Globus pallidus (tissue), 1 donor: ENCODE measurements at places on chromosomes 3 and 15.
A peak's percentile ranks its signal among the peaks of the same experiment; 100 is the strongest.

- no peak for DNase-seq
Observed at GRCh38 chr3:73536336-73536895, 88.3 kb downstream of the PDZRN3 start.

- DNase-seq, result no peak
Observed at GRCh38 chr15:96312641-96313335, 17.7 kb upstream of the NR2F2 start.

DNA sequence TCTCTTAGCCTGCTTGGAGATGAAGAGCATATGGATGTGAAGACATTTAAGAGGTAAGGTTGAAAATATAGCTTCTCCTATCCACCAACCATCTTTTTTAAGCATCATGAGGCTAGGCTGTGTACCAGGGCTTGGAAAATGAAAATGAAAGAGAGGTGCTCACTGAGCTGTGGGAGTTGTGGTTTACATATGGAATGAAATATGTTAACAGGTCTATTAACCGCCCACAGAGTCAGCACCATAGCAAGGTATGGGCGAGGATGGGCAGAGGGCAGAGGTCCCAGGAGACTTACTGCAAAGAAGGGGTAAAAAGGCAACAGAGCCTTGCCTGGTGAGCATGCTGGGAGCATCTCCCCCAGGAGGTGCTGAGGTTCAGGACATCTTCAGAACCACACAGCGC is 273.1 kb downstream of the GABRG3 start:
- DNase-seq, result no peak

GRCh38 chr3:72303926-72304325 is 519.0 kb upstream of the PROK2 start:
- DNase-seq, result no peak

DNA sequence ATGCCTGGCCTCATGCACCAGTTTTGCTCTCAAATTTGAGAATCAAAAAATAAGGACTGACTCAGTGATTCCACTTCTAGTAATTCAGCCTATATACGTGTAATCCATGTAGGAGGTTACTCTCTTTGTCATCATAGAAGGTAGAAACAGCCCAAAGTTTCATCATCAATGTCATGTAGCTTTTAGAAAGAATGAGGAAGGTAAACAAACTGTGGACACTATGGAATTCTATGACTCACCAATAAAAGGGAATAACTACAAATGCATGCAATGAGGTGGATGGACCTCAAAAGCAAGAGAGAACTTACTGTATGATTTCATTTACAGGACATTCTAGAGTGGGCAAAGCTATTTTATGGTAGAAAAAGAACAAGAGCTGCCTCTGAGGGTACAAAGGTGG is 93.2 kb upstream of the LRIG1 start:
- no peak for DNase-seq

- no peak for DNase-seq
Observed at GRCh38 chr3:101995371-101996046, 146.2 kb downstream of the NFKBIZ start.

GRCh38 chr3:156246961-156247725 is 126.8 kb downstream of the KCNAB1 start:
- peak; percentile 6 for DNase-seq

DNA sequence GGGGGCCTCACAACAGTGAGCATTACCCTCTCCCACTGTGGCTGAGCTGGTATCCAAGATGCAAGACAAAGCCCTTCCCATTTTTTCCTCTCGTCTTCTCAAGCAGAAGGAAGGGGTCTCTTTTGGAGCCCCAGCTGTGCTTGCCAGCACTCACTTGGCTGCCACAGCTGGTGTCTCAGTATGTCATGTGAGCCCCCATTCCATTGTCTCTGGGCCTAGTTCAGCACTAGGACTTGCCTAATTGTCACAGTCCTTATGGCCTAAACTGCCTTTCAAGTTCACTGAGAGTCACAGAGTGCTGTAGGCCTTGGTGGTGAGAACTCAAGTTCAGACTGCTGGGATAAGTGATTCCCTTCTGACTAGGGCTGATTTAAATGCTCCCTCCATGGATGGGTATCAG is 89.8 kb downstream of the ARHGEF26 start:
- DNase-seq, result no peak

- peak; percentile 24 for DNase-seq
Observed at GRCh38 chr3:143226678-143227291, 107.2 kb downstream of the CHST2 start.

DNA sequence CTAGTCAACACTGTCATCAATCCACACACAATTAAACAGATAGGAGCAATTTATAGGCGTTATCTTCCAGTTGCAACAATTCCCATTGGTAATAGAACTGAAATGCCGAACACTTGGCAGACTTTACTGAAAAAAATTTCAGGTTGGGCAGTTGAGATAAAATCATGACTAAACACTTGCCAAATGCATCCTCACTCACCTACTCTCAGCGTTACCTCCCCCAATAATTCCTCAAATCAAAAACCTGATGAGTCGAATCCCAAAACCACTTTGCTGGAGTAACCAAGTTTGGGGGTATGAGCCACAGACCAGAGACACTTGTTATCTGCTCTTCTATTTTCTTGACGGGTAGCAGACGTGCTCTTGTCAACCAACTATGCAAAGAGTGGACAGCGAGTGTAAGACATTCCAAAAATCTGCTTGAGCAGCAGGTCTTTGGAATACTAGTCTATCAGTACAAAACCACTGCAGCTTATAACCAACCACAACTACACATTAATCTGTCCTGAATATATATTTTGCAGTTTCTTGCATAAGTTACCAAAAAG is 30.3 kb downstream of the PPP1R2 start:
- DNase-seq, result no peak

- DNase-seq, result peak; percentile 7
Observed at GRCh38 chr15:91142106-91142744, 42.2 kb downstream of the SV2B start.

DNA sequence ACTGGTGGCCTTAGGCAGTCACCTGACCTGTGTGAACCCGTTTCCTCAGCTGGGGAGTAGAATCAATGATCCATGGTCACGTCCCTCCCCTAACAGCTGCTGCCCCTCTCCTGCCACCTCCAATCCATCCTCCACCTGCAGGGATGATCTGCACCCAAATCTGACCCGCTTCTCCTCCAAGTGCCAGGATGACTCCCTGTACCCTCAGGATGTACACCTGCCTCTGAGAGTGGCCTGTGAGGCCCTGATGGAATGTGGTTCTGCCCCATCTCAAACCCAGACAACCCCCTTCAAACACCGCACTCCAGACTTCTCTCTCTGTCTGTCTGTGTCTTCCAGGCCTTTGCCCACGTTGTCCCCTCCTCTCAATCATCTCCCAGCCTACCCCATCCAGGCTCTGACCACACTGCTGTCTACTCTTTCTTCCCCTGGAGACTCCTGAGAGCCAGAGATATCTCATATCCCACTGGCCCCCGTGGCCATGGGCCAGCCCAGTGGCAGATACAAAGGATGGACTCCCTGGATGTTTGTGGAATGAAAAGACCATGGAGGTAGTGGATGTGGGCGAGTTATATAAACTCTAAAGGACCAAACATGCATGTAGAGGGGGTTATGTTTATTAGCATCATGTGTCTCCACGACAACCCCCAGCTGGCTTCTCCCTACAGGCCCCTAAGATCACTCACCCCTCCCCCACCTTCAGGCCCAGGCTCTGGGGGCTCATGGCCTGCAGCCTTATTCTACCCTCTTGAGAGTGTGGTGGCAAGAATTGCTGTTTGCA is 84.9 kb downstream of the SMAD6 start:
- no peak for DNase-seq

- DNase-seq, result no peak
Observed at GRCh38 chr15:95417761-95418160, 912.7 kb upstream of the NR2F2 start.

DNA sequence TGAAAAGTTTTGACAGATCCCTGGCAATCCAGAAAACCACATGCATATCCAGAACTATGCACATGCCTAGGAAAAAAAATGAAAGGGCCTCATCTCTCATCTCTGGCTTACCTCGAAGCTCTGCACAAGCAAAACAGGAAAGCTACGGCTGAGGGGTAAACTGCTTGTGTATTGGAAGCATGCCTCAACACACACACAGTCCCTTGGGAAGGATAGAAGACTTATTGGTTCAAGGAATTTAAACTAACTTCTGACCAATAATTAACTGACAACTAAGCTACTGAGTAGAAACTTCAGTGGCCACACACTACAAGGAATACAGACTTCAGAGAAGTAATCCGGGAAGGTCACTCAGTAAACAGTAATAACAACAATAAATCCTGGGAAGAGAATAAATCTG is 59.9 kb upstream of the POMGNT2 start:
- no peak for DNase-seq

DNA sequence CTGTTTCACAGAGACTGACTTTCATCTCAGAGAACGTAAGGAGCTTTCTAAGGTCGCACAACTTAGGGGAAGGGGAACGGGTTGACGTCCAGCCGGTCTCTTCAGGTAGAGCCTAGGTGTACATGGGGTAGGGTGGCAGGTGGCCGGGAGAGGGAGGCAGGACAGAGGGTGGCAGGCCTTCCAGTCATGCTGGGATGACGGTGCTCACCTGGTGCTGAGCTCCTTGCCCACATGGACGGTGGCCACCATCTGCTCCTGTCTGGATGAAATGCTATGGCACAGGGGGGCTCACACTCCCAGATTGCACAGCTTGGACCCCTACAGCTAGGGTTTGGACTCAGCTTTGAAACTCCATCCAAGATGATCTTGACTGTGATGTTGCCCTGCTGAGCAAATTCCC is 144.5 kb downstream of the ATP10A start:
- no peak for DNase-seq

GRCh38 chr3:122890720-122891220 is 95.9 kb downstream of the SLC49A4 start:
- no peak for DNase-seq

DNA sequence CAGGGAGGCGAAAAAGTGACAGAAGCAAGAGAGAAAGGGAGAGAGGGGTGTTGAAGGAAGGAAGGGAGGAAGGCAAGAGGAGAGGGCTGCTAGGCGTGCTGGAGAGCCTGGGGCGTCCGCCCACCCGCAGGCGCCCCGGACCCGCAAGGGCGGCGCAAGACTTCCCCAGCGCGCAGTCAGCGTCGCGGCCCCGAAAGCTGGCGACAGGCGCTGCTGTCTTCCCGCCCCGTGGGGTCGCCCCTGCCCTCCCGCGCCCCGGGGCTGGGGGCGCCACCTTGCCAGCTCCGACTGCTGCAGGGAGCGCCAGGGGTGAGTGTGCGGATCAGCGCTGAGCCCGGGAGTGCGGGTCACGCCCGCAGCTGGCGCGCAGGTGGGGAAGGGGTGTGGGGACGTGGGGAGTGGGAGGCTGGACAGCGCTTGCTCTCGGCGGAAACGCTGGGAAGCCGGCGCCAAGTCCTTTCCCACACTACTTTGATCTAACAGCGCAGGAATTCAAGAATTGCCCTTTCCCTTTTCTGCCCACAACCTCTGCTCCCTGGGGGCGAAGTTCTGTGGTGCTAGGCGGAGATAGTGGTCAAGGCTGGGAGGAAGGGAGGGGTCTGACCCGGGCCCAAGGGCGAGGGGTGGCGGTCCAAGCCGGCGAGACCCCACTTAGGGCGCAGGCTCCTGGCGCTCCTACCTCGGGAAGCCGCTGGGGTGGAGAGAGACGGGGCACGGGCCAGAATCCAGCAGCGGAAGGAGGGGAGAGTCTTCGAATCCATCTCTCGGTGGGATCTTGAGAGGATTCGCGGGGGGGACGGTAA is 266.1 kb downstream of the CGGBP1 start:
- DNase-seq, result no peak

DNA sequence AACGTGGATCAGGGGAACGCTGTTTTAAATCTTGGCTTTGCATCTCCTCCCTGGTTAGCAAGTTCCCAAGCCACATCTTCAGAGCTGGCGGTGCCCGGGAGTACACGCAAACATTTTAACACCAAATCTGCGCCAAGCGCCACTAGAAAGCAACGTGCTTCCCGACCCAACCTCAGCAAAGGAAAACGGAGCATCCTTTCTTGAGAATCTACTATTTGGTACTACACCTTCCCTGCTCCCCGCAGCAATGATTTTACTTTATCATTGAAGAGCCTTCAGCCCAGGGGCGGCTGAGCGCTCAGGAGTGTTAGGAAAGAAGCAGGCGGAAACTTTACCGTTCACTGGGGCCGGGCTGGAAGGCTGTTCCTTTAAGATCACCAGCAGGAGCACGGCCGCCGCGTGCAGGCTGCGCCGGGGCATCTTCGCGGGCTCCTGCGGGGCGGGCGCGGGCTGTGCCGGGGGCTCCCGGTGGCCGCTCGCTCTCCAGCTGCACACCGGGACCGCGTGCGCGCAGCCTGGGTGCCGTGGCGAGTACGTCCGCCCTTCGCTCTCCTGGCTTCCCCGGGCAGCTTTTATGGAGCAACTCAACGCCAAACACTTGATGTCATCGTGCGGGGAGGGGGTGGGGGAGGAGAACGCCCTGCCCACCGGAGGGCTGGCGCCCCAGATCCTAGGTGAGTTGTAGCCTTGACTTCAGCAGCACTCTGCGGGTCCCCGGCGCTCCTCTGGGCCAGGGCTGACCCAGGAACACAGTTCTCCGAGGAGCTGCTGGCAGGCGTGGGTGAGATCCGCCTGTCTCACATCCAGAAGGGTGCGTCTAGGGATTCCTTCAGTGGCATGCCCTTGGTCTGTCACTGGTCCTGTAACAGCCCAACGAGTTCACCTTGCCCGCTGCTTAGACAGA is at the start of gene CA12:
Gene CA12, minus strand, starts transcription at position 546 of the 904 bp plus-strand sequence. Its CDS starts 126 bp downstream, at position 420.
- DNase-seq, result no peak

- no peak for DNase-seq
Observed at GRCh38 chr3:131141770-131142169, 115.1 kb downstream of the NEK11 start.

GRCh38 chr3:53890726-53891475 is 758 bp downstream of the SELENOK start:
- DNase-seq, result peak; percentile 26

DNA sequence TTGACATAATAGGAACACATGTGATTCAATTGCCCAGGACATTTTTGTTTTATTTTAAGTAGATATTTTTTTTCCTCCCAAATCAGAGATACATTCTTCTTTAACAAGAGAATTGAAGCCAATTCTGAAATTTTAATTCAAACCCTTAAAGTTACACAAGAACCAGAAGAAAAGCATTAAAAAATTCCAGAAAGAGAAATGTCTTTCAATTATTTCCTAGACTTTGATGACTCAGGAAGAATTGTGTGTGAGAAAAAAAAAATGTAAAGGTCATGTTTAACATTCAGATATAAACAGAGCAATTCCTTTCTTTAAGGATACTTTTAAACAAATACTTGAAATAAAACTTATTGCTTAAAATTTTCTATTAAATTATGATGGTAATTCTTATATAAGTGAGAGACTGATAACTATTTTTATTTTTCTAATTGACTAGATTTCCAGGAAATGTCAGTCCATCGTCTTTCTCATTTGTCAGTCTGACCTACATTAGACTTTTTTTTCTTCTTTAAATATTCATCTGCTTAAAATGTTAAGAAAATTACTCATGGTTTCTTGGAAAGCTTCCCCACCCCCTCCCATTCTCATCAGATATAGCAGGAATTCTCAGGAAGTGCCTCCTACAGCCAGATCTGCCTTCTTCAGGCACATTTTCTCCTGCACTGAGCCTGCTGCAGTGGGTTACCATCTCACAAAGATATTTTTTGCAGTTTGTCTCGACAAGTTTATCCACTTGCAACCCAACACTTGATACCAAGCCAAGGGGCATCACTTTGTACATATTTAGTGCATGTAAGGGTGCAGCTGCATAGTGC is 261.8 kb upstream of the CBLB start:
- DNase-seq, result no peak
